Activated CD4-positive, alpha-beta T cell treated with anti-CD3 and anti-CD28 coated beads, Interleukin-2, amount 50 U/mL, for 48 hours (primary cell): ENCODE measurements at places on chromosomes 1 and 21.

- no peak for DNase-seq
These were observed 137.7 kb upstream of the ETS2 start for GRCh38 chr21:38668067-38668466.

- no peak for DNase-seq
These were observed 59.3 kb downstream of the CCDC18 start for GRCh38 chr1:93239863-93240262.

- no peak for DNase-seq
These were observed 61.9 kb upstream of the ADGRL2 start for GRCh38 chr1:81738875-81739274.

DNA sequence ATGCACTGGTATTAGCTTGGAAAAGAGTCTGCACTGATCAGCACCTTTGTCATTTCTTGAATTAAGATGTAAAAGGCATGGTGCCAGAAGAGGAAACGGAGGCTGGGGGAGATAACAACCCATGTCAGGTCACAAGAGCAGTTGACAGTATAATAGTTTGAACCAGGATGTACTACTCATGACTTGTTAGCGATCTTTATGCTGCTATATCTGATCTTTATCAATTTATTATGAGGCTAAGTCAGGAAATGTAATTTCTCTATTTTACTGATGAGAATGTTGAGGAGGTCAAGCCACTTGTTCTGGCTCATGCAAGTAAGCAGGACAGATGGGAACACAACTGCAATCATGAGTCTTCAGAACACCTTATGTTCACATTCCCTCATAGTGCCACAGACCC is 41.4 kb downstream of the RGS5 start:
- DNase-seq = no peak

DNA sequence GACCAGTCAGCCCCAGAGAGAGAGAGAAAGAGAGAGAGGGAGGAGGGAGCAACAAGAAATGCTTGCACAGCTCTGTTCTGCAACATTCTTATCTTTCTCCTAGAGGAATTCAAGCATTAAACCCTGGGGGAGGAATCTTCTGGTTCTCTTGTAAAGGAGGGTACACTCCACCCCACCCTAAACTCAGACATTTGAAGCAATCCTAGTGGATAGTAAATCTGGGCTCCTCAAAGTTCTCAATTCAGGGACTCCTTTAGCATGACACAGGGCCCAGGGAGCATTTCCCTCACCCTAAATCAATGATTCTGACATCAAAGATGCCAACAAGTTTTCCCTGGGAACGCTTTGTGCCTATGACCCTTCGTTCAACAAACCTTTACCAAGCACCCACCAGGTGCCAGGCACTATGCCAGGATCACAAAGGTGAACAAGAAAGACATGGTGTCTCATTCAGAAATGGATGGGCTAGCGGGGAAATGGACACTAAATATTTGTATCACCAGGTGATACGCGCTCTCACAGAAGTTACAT is 11.9 kb upstream of the CAPN2 start:
- no peak for DNase-seq

DNA sequence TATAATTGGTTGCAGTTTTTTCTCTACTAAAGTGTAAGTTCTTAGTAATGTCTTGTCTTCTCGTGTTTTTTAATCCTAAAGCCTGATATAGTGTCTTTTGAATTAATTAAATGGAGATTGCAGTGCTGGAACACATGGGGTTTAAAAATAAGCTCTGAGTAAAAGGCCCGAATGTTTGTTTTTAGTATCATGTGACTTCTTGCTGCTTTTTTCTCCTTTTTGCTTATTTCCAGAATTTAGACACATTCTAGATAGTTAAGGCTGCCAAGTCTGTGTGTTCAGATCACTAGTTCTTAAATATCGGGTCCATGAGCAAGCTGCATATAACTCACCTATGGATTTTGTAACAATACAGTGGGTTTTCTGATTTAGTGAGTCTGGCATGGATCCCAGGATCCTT is 27.5 kb downstream of the KCTD3 start:
- DNase-seq = no peak

- DNase-seq = no peak
These were observed 18.9 kb downstream of the KPNA6 start for GRCh38 chr1:32126770-32127169.
